ENCODE measurements at places on chromosomes 13 and 19.
A peak's percentile ranks its signal among the peaks of the same experiment; 100 is the strongest.

- DNase-seq = peak; percentile 51
These were observed 381.3 kb downstream of the ENOX1 start for GRCh38 chr13:43405457-43405856.

DNA sequence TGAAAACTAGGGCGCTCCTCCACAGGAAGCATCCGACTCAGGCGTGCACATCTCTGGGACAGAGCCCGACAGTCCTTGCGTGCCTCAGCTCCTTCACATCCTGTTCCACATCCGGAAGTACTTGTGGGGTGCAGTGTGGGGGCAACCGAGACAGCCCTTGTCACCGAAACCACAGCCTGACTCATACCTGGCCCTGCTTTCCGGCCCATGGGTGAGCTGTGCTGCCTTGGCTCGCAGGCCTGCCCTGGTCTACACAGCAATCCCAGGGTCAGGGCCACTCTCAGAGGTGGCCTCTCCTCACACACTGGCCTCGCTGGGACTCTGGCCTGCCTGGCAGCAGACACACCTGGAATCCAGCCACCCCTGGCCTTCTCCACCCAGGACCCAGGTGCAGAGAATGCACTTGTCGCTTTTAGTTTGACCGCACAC lies 100.4 kb downstream of the STK24 start:
- DNase-seq = peak; percentile 72

DNA sequence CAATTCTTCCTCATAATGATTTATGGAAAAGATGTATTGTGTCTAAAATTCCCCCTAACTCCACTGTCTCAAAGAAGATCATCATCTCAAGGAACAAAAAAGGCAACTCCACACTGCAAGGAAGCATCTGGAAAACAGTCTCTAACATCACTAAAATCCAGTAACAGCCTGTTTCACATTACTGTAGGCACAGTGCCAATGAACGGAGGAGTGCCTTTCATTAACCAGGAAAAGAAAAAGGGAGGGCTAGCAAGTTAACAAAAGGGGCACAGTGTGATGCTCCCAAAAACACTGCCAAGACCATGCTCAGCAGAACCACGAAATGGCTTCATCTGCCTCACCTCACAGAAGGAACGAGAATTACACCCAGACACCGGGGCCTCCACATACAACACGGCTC lies 8.5 kb downstream of the TMTC4 start:
- DNase-seq = no peak

DNA sequence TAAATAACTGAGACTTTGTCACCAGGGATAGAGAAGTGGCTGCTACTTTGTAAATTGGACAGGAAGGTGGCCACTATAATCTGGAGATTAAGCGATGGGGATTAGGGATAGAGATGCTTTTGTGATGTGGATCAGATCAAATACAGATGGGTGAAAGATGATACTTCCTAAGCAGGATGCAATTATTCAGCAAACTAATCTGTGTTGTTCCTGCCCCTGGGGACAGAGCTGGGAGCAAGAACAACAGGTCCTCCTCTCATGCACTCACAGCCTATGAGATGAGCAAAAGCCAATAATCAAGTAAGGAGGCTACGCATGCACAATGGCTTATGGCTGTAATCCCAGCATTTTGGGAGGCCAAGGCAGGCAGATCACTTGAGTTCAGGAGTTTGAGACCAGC lies 4.6 kb downstream of the RGL3 start:
- no peak for DNase-seq

GRCh38 chr13:58667096-58667495 lies 1035.6 kb downstream of the PCDH17 start:
- DNase-seq = no peak

- DNase-seq = peak; percentile 8
These were observed 1423.8 kb upstream of the MIR17HG start for GRCh38 chr13:89923736-89924135.
